ENCODE measurements at places on chromosomes 16 and 17. TPM values are rescaled to one million over a fixed set of nuclear protein-coding genes. Genes with fewer than 3 reads are reported as not detected.

CCL16 gene
- not detected for total RNA-seq

TBC1D3B gene
- total RNA-seq: 0.48 TPM

CCL8 gene
- total RNA-seq: not detected

OTOP2 gene
- total RNA-seq: not detected

CX3CL1 gene
- not detected for total RNA-seq

SLC13A5 gene
- 0.21 TPM for total RNA-seq

KRT35 gene
- not detected for total RNA-seq

GGNBP2 gene
- total RNA-seq: 35.7 TPM

KRTAP4-3 gene
- not detected for total RNA-seq

KRTAP9-2 gene
- total RNA-seq: not detected

USB1 gene
- 84.8 TPM for total RNA-seq
